ENCODE measurements at places on chromosomes 11 and 22.

DNA sequence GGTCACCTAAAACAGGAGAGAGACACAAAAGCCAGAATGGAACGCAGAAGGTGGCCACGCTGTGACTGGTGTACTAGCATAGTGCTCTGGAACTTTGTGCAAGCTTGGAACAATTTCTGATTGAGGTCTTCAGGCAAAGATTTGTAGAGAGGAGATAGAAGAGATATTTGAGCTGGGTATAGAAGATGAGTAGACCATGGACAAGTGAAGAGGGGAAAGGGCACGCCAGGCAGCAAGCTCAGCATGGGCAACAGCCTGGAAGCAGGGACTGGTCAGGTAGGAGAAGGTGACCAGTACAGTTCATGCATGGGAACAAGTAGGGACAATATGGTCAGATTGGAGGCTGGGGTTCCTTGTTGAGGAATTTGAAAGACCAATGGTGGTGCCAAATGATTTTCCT is 24.4 kb downstream of the MYO18B start:
- DNase-seq = no peak

DNA sequence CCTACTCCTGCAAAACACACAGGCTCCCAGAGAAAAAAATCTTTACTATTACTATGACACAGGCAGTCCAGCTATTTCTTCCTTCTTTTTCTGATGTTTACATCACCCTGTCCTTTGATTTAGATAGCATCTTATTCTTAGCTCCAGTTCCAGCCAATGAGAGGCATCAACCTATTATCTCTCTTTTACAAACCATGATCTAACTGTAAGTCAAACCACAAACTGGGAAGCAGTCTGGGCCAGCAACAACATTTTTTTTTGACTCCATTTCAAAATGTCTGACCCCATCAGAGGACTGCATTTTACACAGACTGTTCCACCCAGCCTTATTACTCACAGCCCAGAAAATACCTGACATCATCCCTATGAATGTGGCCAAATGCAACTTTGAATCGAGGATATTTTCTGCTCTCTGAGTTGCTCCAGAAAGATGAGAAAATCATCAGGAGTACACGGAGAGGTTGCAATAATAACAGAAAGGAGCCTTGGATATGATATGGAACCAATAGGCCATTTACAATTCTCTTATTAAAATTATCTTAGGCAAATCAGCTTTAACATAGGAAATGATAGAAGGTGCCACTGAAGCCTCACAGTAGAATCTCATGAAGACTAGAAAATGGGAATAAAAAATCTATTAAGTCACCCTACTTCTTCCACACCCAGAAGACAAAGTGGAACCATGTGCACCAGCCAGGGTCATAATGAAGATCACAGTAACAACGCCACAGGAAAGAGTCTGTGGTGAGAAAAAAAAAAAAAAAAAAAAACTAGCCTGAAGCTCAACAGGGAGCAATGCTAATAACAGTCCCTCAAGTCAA is 21.2 kb downstream of the TBRG1 start:
- no peak for DNase-seq

GRCh38 chr11:21912285-21912684 is 280.6 kb upstream of the ANO5 start:
- no peak for DNase-seq

DNA sequence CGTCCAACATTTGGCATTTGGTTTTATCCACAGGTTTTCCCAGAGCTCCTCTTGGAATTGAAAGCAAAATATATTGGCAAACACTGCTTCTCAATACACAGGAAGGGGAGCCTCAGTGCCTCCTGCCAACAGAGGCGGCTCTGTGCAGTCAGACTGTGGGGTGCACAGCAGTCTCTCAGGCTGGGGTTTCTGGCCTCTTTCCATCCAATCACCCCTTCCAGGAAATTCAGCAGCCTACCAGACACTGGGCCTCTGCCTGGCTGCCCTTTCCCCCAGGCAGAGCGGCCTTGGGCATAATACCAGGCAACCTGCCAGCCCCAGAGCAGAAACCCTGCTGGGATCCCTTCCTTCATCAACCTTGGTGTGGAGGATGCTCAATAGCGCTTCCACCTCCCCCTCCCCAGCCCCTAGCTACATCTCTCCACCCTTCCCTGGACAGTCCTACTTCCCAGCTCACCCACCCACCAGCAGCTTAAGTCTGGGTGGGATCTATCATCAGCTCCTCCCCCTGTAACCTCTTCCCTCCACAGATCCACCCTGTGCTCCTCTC is 17.8 kb upstream of the RAPSN start:
- no peak for DNase-seq

- no peak for DNase-seq
Measured at GRCh38 chr11:130112071-130112830, 42.6 kb downstream of the APLP2 start.

DNA sequence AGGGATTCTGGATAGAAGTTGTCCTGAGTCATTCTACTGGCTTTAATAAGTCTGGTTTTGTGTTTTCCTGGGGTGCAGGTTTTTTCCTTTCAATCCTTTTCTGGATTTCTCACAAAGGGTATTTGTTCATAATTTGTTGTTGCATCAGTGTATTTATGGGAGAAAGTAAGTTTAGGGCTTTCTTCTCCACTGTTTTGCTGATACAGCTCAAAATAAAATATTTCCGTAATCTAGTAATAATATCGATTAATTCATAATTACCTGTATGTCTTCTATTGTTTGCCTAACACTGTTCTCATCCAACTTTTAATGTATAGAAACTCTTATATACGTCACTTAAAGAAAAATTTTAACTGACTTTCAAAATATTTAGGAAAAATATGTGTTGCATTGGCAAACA is 728.2 kb downstream of the LUZP2 start:
- DNase-seq = no peak

GRCh38 chr11:207863-208180 is 314 bp downstream of the RIC8A start:
- no peak for DNase-seq

GRCh38 chr22:17339095-17339693 is 30.1 kb upstream of the CECR2 start:
- no peak for DNase-seq

Data from CD4-positive, alpha-beta T cell treated with Interleukin-17A for 4 hours (primary cell).